ENCODE measurements at places on chromosomes 4 and X.

GRCh38 chrX:154457491-154458115, 478 bp upstream of the PLXNA3 start:
- DNase-seq = peak; percentile 62

- no peak for DNase-seq
Observed at GRCh38 chrX:112714357-112714918, 34.7 kb upstream of the LHFPL1 start.

DNA sequence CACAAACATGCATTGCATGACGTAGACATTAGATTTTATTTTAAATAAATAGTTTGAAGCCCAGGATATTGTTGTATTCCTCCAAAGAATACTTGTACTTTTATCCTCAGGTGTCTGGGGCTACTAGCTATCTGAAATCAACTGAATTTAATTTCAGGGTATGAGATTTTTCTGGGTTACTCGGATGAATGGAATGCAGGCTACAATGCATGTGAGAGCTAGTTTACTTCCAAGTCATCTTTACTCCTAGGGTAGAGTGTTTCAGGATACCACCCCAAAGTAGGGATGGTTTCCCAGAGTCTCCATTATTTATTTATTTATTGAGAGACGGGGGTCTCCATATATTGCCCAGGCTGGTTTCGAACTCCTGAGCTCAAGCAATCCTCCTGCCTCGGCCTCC, 66.4 kb downstream of the HPRT1 start:
- DNase-seq = no peak

GRCh38 chrX:66399273-66399672, 235.2 kb downstream of the HEPH start:
- DNase-seq = no peak

DNA sequence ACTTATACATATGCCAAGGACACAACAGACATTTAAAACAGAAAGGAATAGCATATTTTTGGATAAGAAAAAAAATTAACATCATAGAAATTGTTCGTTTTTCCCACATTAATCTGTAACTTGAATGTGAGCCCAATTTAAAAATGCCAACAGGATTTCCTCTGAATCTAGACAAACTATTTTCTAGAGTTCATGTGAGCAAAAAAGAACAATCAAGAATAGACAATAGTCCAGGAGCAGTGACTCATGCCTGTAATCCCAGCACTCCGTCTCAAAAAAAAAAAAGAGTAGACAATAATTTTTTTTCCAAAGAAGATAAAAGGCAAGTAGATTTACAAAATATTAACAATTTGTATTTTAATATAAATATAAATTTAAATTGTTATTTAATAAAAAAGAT, 73.7 kb upstream of the DUSP21 start:
- no peak for DNase-seq

- no peak for DNase-seq
Observed at GRCh38 chrX:110086916-110087484, 84.1 kb downstream of the TMEM164 start.
